Activated T-cell treated with anti-CD3 and anti-CD28 coated beads for 1 hour (primary cell): ENCODE measurements at places on chromosomes 5 and 9.
A peak's percentile ranks its signal among the peaks of the same experiment; 100 is the strongest.

DNA sequence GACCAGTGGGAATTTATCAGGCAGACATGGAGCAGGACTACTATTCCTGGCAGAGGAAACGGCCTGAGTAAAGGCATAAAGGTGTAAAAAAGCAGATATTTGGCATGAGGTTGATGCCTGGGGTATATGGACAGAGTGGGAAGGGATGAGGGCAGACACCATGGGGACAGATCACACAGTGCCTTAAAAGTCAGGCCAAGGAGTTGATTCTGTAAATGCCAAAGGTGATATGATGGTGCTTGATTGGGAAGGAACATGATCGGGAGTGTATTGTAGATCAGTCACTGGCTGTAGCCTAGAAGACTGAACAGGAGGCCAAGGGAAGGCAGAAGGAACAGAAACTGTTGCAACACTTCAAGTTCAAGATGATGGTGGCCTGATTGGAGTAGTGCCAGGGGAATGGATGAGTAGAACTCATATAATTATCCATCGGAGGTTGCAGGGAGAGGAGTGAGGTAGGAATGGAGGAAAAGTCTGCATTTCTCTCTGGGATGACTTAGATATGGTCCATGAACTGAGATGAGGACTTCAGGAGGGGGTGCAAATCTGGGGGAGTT lies 594.3 kb upstream of the KLF4 start:
- no peak for DNase-seq

- no peak for DNase-seq
These were observed 1.0 kb downstream of the FAM53C start for GRCh38 chr5:138339091-138339456.

DNA sequence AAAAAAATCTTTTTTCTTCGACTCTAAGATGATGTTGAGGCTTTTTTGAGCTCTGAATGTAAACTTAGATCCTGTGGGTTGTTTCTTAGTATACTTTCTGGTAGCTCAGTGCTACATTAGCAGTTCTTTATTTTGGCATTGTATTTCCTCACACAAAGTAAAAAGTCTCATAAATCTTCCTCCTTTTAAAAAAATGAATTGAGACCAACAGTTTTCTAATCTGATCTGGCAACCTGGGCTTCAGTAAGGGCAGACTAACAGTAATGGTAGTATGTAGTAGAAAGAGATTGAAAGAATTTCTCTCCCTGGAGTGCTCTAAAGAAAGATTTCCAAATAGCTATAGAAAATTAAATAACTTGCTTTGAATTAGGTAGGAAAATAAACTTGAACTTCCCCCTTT lies 31.4 kb downstream of the ZCCHC7 start:
- DNase-seq, result no peak

- DNase-seq, result no peak
These were observed 5.3 kb upstream of the PLPP1 start for GRCh38 chr5:55540024-55540423.

DNA sequence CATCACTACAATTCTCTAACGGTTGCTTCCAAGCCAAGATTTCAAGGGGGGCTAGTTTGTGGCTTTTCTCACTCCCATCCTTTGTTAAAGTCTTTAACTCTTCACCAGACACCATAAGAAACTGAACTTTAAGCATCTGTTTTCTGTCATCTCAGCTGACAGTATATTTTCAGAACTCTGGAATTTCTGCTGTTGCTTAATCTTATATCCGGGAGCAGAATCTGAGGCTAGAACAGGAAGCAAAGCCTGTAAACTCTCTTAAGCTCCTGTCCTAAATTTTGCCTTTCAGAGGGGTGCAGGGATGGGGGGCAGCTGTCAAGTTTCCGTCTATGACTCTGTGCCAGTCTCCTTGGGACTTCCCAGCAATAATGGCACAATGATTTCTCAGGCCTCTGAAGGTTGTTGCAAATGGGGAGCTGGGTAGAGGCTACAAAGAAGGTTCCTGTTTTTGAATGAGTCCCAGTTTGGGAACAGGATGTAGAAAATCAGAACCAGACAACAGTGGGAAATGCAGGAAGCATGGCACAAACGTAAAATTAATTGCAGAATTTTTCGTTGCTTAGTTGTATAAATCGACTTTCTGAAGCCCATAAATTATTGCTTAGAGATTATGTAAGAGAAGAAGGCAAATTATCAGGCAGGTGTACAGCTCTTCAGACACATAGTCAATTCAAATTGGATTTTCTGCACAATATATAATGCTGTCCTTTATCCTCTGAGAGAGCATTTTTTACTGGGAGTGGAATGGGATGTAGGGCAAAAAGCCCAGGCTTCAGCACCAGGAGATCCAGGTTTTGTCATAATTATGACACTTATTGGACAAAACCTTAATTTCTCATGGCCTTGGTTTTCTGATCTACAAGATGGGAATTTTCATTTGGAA lies 430.9 kb downstream of the DMAC1 start:
- DNase-seq, result no peak

DNA sequence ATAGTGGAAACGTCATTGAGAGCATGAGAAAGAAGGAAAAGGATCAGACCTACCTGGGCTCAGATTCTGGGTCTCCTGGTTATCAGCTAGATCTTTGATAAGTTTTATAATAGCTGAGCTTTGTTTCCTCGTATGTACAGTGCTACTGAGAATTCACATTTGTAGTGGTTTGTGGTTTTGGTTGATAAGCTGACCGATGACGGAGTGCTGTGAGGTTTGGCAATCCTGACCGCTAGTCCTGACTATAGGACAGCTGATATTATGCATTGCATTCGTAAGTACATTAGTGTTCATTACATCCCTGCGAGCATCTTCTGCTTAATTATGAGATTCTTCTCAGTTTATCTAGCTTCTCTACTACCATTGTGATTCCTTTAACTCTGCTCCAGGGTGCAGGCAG lies 190.7 kb upstream of the SLC27A6 start:
- no peak for DNase-seq

DNA sequence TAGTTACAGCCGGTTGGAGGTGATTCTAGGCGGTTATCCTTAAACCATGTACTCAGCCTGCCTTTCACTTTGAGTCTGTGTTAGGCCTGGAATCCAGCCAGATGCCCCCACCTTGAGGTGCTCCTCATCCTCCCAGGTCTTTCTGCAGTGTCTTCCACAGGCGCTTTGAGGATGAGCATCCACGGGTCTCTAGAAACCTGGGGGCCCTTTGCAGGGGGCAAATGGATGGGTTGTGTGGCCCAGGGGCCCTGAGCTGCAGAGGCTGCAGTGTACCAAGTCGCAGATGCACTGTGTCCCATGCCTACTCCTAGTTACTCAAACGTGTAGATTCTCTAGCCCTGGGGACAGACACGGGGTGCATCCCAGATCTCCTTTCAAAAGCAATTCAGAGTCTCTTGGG lies 242.1 kb upstream of the IRX1 start:
- no peak for DNase-seq

- DNase-seq, result no peak
These were observed 921.5 kb downstream of the TLE4 start for GRCh38 chr9:80493258-80493657.

- DNase-seq, result no peak
These were observed 471 bp upstream of the GHR start for GRCh38 chr5:42422656-42423280.

- no peak for DNase-seq
These were observed 80.9 kb upstream of the IL33 start for GRCh38 chr9:6134661-6135180.

- DNase-seq, result no peak
These were observed 29.7 kb upstream of the CER1 start for GRCh38 chr9:14752271-14752670.

DNA sequence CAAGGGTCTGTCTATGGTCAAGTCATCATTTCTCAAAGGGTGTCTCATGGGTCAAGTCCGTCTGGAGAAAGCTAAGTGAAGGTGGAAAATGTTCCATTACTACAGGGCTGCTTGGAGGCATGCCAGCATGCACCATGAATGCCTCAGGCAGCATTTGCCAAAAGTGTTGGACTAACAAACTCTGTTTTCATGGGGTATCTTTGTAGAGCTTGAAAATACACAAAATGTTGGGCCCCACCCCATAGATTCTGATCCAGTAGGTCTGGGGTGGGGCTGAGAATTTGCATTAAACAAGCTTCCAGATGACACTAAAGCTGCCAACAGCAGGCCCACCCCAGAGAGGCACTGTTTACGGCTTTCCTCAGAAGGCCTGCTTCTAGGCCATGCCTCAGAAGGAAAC lies 75.0 kb upstream of the FRRS1L start:
- DNase-seq, result no peak

- no peak for DNase-seq
These were observed 7.3 kb downstream of the GBA2 start for GRCh38 chr9:35741740-35742139.

- no peak for DNase-seq
These were observed 70.5 kb upstream of the LRRTM2 start for GRCh38 chr5:138945421-138946240.

DNA sequence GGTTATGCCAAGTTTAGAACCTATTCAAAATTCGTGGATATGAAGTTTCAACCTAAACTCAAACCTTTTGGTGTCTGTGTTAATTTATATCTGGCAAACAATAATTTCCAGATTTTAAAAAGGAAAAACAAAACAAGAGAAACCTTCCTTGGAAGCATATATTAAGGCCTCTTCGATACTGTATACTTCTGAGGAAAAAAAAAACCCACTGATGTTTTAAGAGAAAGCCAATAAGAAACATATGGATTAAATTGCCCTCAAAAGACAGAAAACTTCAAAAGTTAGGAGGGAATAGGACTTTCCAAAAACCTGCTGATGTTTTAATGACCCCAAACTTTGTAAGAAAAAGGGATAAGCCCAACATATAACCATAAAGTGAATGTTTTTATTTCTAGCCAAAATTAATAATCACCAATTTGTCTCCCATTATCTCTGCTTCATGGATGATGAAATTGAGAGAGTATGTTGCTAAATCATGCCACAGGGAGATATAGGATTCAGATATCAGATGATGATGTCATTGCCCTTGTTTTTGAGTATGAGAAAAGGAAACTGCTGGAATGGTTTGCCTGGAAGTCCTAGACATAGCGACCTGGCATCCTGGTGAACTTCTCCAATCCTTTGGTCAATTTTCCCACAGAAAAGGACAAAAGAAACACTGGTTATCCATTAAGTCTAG lies 423.9 kb downstream of the DMRT2 start:
- DNase-seq, result no peak

GRCh38 chr5:109945097-109945678 lies 255.5 kb downstream of the MAN2A1 start:
- no peak for DNase-seq

DNA sequence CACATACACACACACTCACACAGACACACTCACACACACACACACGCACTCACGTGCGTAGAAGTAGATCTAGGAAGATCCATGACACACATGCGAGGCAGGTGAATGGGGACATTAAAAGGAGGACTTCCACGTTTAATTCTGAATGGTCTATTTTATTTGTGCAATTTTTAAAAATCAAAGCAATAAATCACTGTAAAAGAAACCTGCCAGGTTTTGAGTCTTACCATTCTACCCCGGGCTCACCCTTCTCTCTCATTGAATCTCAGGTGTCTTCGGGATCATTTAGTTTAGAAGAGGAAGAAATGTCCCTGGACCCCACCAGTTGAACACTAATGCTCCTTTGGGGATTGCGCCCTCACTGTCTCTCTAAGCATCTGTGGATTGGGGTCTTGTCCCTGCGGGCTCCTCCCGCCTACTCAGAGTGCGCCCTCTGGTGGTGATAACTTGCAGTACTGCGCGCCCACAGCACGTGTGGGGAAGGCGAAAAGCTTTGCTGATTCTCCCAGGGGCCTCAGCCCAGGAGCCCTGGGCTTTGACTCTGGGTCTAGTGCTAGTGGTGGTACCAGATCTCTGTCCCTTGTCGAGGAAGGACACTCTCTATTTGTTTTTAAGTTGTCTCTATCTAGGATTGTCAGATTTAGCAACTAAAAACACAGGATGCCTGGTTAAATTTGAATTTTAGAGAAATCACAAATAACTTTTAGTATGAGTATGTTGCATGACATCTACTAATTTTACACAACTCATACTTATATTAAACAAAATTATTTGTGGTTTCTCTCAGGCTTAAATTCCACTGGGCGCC lies 34.8 kb downstream of the BOD1 start:
- DNase-seq, result peak; percentile 30

DNA sequence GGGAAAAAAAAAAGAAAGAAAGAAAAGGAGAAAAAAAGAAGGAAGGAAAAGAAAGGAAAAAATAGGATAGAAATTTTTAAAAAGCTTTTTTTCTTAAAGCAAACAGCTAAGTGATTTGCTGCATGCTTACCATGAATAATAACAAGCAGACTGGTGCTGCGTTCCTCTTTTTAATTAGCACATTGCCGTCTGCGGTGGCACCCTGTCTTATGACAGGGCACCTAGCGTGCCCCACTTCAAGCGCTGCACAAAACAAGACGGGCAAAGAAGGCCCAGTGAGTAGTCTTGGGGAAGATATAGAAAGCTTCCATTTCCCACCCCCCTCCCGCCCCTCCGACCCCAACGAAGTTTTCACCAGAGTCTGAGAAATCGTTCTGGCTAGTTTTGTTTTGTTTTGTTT lies 513.9 kb downstream of the ZNF608 start:
- no peak for DNase-seq

DNA sequence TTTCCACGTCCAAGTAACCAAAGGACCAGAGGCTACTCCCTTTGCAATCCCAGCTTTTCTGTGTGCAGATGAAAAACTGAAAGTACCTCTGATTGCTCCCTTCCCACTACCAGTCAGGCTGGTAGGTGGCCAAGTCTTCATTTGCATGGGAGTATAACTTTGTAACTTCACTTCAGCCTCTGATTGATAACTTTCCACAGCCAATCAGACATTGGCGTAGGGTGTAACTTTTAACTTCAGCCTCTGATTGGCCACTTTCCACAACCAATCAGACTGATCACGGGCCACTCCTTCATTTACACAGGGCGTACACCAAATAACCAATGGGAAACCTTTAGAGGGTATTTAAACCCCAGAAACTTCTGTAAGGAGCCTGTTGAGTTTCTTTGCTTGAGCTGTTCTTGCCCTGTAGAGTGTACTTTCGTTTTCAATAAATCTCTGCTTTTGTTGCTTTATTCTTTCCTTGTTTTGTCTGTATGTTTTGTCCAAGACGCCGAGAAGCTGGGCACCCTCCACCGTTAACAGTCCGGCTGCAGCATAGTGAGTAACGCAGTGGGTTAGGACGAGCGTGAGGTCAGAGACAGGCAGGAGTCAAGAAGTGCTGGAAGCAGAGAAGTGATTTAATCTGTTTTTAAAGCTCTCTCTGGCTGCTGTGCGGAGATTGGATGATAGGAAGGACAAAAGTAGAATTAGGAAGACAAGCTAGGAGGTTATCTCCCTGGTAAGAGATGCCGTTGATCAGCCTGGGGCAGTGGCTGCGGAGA lies 3.5 kb upstream of the EXOSC2 start:
- DNase-seq, result no peak

GRCh38 chr9:20552874-20553557 lies 69.3 kb downstream of the MLLT3 start:
- no peak for DNase-seq

- no peak for DNase-seq
These were observed 32.7 kb upstream of the RIC1 start for GRCh38 chr9:5596173-5596572.

- DNase-seq, result no peak
These were observed 23.3 kb downstream of the TNFSF8 start for GRCh38 chr9:114906922-114907571.

DNA sequence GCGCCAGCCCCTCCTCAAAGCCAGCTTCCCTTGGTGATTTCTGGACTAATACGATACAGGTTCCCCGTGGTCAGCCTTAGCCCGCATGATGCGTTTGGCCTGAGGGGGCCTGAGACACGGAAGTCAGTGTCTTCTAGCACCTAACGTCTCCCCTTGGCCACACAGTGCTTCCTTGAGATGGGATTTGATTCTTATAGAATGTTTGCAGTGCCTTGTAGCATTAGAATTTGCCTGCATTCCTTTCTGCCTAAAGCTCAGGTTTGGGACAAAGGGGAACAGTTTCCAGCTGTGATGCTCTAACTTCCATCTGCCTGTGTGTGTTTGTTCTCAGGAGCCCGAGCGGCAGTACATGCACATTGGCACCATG lies 34.4 kb downstream of the CFAP90 start:
- DNase-seq, result no peak
